ENCODE measurements at places on chromosomes 11 and 22. TPM values are rescaled to one million over a fixed set of nuclear protein-coding genes. Genes with fewer than 3 reads are reported as not detected.

DNA sequence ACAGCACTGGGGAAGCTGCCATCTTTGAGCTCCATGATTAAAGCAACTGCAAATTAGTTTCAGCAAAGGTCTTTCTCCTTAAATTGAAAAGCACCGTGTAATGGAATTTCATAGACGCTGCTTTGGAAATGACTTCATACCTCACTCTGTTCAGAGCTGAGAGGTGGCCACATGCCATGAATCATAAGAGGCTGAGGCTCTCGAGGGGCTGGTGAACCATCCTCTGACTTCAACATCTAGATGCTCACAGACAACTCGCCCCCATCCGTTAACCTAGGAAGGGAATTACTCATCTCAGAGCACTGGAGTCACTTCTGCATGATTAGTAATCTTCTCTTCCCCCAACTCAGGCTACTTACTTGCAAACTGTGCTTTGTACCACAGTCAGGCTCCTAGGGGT lies 122.3 kb downstream of the RCN1 start:
- no peak overlapping the region for H3K27ac ChIP-seq
- H3K27me3 ChIP-seq = no peaks in the 10 kb centered on the region
- H3K36me3 ChIP-seq = no peaks in the 10 kb centered on the region
- H3K4me3 ChIP-seq = no peak overlapping the region

DNA sequence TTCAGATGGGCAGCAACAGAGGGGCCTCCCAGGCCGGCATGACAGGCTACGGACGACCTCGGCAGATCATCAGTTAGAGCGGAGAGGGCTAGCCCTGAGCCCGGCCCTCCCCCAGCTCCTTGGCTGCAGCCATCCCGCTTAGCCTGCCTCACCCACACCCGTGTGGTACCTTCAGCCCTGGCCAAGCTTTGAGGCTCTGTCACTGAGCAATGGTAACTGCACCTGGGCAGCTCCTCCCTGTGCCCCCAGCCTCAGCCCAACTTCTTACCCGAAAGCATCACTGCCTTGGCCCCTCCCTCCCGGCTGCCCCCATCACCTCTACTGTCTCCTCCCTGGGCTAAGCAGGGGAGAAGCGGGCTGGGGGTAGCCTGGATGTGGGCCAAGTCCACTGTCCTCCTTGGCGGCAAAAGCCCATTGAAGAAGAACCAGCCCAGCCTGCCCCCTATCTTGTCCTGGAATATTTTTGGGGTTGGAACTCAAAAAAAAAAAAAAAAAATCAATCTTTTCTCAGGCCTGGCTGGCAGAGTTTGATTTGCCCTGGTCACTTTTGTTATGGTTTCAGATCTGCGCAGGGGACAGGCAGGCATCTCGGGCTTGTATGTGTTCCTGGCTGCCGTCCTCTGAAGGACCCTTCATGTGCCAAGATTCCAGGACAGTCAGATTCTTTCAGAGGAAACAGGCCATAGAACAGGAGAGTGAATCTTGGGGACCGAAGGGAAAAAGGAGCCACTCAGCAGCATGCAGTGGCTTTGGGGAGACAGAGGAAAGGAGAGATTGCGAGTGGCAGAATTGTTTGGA lies 5.3 kb downstream of the TAGLN start:
- H3K36me3 ChIP-seq = no peaks in the 10 kb centered on the region
- no peak overlapping the region for H3K4me3 ChIP-seq
- H3K4me1 ChIP-seq = no peaks in the 10 kb centered on the region
- H3K27me3 ChIP-seq = no peaks in the 10 kb centered on the region

- H3K36me3 ChIP-seq = no peaks in the 10 kb centered on the region
- H3K27me3 ChIP-seq = no peaks in the 10 kb centered on the region
- H3K27ac ChIP-seq = no peak overlapping the region
- no peak overlapping the region for H3K4me3 ChIP-seq
Measured at GRCh38 chr22:48313175-48313830, 1514.4 kb downstream of the BRD1 start.

GRCh38 chr11:22234743-22235142 lies 41.9 kb downstream of the ANO5 start:
- H3K36me3 ChIP-seq = no peaks in the 10 kb centered on the region
- no peaks in the 10 kb centered on the region for H3K27me3 ChIP-seq
- no peaks in the 10 kb centered on the region for H3K4me1 ChIP-seq
- no peak overlapping the region for H3K27ac ChIP-seq
- no peak overlapping the region for H3K4me3 ChIP-seq
- no peak for DNase-seq

Gene MUC15
- 0.12 TPM for total RNA-seq

GRCh38 chr11:111532365-111532709 lies 8.2 kb upstream of the LAYN start:
- no peak overlapping the region for H3K4me3 ChIP-seq
- no peak overlapping the region for H3K27ac ChIP-seq
- H3K36me3 ChIP-seq = no peaks in the 10 kb centered on the region
- DNase-seq = no peak
- no peaks in the 10 kb centered on the region for H3K27me3 ChIP-seq

DNA sequence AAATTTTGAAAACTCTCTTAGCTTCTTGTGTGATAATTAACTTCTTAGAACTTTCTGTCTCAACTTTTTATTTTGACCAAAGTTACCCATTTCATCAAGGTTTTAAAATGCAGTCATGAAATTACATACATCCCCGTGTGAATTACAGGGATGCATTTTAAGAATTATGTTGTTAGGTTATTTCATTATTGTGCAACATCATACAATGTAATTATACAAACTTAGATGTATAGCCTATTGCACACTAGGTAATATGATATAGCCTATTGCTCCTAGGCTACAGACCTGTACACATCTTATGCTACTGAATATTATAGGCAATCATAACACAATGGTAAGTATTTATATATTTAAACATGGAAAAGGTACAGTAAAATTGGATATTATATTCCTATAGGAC lies 228.1 kb upstream of the C11orf87 start:
- H3K27me3 ChIP-seq = no peaks in the 10 kb centered on the region
- H3K36me3 ChIP-seq = no peaks in the 10 kb centered on the region
- no peak for DNase-seq
- H3K27ac ChIP-seq = no peak overlapping the region
- H3K4me3 ChIP-seq = no peak overlapping the region

GRCh38 chr11:69076129-69076791 lies 27.5 kb downstream of the TPCN2 start:
- no peaks in the 10 kb centered on the region for H3K27me3 ChIP-seq
- no peaks in the 10 kb centered on the region for H3K36me3 ChIP-seq
- DNase-seq = no peak
- H3K27ac ChIP-seq = no peak overlapping the region
- no peaks in the 10 kb centered on the region for H3K4me1 ChIP-seq
- no peak overlapping the region for H3K4me3 ChIP-seq

DNA sequence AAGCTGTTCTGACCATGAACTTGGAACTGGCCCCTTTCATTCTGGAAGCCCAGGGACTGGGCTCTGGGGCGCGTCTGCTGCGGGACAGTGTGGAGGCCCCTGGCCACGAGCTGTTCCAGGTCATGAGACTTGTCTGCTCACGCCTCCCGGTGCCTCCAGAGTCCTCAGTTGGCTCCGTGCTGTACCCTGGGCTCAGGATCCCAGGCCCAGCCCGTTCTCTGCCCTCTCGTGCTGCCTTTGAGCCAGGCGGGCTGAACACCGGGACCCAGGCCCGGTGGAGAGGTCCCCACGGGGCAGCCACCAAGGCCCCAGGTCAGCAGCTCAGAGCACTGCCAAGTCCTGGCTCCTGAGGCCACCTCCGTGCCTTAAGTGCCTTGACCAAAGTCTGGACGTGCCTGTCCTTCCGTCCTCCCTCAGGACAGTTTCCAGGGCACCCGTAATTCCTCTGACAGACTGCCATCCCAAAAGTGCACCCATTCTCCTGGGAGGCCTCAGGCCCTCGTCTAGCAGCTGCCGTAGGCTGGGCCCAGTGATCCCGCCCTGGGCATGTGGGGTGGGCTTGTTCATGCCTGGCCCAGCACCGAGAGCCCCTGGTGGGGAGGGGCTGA lies 36.3 kb upstream of the PPARA start:
- H3K4me3 ChIP-seq = no peak overlapping the region
- no peak for DNase-seq
- no peaks in the 10 kb centered on the region for H3K27me3 ChIP-seq
- peak overlapping the region; percentile 17 for H3K27ac ChIP-seq
- no peaks in the 10 kb centered on the region for H3K36me3 ChIP-seq
- no peaks in the 10 kb centered on the region for H3K4me1 ChIP-seq

GRCh38 chr22:35524966-35525686 lies 15.5 kb upstream of the RASD2 start:
- no peak overlapping the region for H3K4me3 ChIP-seq
- H3K4me1 ChIP-seq = no peaks in the 10 kb centered on the region
- DNase-seq = peak; percentile 30
- no peaks in the 10 kb centered on the region for H3K27me3 ChIP-seq
- H3K36me3 ChIP-seq = no peaks in the 10 kb centered on the region
- peak overlapping the region; percentile 28 for H3K27ac ChIP-seq

Gene CECR2
- total RNA-seq = 0.30 TPM

Gene SLC22A8
- not detected for total RNA-seq

Gene NCAPD3
- total RNA-seq = 12.9 TPM

- H3K4me1 ChIP-seq = no peaks in the 10 kb centered on the region
- no peaks in the 10 kb centered on the region for H3K27me3 ChIP-seq
- H3K4me3 ChIP-seq = no peak overlapping the region
- H3K36me3 ChIP-seq = no peaks in the 10 kb centered on the region
- no peak for DNase-seq
Measured at GRCh38 chr11:103851166-103851651, 185.2 kb upstream of the DDI1 start.

Gene OR5P2
- not detected for total RNA-seq

DNA sequence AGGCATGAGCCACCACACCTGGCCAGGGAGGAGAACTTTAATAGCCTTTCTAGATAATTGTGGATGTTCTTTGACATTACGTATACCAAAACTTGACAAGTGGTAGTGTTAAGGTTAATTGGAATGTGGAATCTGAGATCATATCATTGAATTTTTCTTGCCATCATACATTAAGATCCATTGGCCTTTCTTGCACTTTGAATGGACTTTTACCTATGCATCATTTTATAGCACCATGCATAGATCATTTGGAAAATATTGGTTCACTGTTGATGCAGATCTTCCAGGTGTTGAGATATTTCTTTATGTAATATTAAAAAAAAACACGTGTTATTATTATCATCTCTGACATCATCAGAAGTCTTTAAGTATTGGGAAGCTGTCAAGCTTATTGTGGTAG lies 36.5 kb downstream of the ACER3 start:
- no peaks in the 10 kb centered on the region for H3K36me3 ChIP-seq
- no peaks in the 10 kb centered on the region for H3K27me3 ChIP-seq
- no peaks in the 10 kb centered on the region for H3K4me1 ChIP-seq
- H3K4me3 ChIP-seq = no peak overlapping the region
- no peak for DNase-seq

DNA sequence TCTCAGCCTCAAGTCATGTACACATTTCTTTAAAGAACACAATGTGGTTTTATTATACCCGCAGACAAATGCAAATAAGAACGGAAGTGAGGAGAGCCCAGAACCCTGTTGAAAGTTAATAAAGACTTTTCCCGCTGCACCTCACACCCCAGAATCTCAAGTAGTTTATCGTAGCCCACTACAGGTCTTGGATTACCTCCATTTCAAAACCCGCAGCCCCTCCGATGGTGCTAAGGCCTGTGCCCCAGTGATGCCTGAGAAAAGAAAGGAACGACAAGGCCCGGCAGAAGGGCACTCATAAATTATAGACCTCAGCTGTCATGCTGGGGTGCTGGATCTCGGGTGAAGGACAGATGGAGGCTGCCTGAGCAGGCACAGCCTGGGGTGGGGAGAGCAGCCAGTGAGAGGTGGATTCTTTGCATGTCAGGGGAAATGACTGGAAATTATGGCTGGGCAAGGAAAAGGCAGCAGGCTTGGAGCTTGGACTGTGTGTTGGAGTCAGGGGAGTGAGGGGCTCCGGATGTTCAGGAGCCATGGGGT lies 354.1 kb downstream of the NTM start:
- H3K4me3 ChIP-seq = no peak overlapping the region
- no peaks in the 10 kb centered on the region for H3K4me1 ChIP-seq
- H3K27ac ChIP-seq = no peak overlapping the region
- no peaks in the 10 kb centered on the region for H3K27me3 ChIP-seq
- no peaks in the 10 kb centered on the region for H3K36me3 ChIP-seq

DNA sequence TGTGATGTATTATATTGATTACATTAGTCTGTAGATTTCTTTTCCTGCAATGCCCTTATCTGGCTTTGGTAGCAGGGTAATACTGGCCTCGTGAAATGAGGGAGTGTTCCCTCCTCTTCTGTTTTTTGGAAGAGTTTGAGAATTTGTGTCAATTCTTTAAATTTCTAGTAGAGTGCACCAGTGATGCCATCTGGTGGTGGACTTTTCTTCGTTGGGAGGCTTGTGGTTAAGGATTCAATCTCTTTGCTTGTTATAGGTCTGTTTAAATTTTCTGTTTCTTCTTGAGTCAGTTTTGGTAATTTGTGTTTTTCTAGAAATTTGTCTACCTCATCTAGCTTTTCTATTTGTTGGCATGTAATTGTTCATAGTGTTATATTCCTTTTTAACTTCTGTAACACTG lies 18.9 kb downstream of the SHANK3 start:
- no peaks in the 10 kb centered on the region for H3K27me3 ChIP-seq
- DNase-seq = no peak
- no peak overlapping the region for H3K4me3 ChIP-seq
- H3K4me1 ChIP-seq = no peaks in the 10 kb centered on the region

Gene CRELD2
- 43.6 TPM for total RNA-seq

Gene SLC35F2
- total RNA-seq = 31.9 TPM

DNA sequence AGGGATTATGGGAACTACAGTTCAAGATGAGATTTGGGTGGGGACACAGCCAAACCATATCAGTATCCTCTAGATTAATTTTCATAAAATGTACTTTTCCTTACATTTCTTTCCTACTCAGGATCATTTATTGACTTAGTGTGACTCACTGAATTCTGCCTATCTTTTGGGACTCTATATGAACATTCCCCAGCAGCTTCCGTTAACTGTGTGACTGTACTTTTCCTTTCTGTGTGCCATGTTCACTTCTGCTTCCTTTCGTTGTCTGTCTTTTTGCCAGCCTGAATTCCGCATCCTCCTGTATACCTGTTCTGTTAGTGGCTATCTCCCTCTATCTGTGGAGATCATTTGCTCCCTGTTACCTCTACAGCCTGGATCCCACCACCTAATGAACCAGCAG lies 48.8 kb downstream of the SPECC1L start:
- no peaks in the 10 kb centered on the region for H3K27me3 ChIP-seq
- H3K36me3 ChIP-seq = no peaks in the 10 kb centered on the region
- no peaks in the 10 kb centered on the region for H3K4me1 ChIP-seq
- no peak for DNase-seq
